ENCODE measurements at places on chromosomes 7 and 10.

- DNase-seq = no peak
Measured at GRCh38 chr10:49276596-49276995, 22.4 kb upstream of the C10orf71 start.

- no peak for DNase-seq
Measured at GRCh38 chr7:71343892-71344291, 211.9 kb downstream of the GALNT17 start.

- no peak for DNase-seq
Measured at GRCh38 chr7:5143106-5143505, 46.9 kb upstream of the WIPI2 start.

DNA sequence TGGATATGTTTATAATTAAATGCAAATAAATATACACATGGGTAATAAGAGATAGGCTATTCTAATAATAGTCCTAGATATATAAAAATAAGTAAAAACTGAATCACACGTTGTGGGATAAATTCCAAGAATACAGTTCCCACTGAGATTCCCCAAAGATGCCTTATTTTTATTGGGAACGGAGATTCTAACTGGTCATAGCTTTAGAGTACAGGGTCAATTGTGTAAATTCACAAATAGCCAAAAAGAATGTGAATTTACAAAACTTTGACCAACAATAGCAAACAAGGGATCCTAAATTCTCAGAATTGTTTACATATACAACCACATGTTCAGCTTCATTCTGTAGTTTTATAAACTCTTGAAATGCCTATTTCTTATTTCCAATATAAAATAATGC is 65.0 kb downstream of the VSTM4 start:
- DNase-seq = no peak

DNA sequence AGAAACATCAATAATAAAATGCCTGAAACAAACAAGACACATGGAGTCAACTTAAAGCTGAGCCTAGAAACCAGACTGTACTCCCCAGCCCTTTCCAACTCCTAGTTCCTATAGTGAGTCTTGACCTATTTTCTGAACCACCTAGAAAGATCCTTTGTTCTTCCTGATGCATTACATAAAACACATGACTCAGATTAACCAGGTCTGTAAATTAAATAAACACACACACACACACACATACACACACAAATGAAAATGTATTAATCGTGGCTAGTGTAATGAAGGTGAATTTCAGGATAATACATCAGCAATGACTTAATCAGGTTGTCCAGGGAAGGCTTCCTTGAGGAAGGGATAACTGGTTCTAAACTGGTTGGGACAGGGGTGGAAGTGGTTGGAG is 104.7 kb downstream of the ST8SIA6 start:
- DNase-seq = no peak

DNA sequence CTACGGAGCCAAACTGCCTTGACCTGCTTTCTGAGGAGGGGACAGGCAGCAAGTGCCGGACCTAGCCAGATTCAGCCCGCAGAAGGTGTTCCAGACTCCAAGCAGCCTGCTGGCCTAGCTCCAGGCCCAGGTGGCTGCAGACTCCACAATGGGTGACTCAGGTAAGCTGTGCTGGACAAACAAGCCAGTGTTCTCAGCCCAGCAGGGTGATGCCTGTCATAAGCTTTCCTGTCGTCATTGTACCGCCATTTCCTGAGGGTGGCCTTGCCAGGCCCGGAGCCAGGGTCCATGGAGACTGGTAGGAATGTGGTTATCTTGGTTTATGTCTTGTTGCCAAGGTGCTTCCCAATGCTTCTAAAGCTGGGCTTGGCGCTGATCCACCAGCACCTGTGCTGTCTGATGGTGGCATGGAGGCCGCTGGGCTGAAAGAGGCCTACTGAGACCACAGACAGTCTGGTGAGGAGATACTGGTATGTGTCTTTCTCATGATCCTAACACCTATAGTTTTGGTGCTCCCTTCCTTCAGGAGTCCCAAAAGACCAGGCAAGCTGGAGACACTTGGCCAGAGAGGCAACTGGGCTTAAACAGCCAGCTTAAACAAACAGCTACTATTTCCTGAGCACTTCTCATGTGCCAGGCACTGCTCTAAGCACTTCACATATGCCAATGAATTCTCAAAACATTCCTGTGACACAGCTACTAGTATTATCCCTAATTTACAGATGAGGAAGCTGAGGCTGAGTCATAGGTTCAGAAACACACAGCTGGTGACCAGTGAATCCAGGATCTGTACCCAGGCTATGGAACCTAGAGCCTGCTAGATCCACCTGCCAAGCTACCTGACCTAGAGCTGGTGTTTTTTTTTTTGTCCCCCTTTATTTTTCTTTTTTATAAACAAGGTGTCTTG is 42.0 kb downstream of the ZC3HC1 start:
- no peak for DNase-seq

DNA sequence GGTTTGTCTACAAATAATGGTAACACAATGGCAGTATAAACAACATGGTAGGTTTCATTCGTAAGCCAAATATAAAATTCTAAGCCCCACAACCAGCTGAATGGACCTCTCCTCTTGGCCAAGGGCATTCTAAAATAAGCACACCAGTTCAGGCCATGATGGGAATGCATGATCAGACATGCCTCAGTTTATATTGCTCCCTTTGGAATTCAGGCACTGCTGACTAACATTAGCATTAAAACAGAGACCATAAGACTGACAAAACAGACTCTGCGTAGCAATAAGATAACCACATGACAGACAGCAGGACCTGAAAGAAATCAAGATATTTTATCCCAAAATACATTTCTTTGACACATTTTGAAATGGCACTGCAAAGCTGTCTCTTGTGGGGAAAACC is 125.8 kb downstream of the FAM107B start:
- DNase-seq = no peak

Measured in non-pigmented ciliary epithelial cell (primary cell).